ENCODE measurements at places on chromosomes 2 and 18.

DNA sequence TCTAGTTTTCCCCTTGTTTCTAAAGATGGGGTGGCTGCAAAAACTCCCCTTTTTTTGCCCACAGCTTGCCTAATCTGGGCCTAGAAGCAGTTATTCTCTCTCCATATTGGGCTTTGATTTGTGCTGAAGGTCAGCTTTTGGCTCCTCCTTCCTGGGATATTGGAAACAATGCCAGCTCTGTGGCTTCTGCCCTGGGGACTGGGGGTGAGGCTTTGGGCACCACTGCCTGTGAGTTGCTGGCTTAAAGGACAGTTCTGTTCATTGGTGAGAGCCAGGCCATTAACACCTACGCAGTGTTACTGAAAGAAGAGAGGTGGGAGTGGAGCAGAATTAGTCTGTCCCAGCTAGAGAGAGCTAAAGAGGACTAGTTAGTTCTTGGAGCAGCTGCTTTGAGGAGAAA, 4.3 kb downstream of the UBXN2A start:
- no peak for DNase-seq

- DNase-seq: no peak
These were observed 248.4 kb downstream of the ZNF521 start for GRCh38 chr18:25103468-25104155.

DNA sequence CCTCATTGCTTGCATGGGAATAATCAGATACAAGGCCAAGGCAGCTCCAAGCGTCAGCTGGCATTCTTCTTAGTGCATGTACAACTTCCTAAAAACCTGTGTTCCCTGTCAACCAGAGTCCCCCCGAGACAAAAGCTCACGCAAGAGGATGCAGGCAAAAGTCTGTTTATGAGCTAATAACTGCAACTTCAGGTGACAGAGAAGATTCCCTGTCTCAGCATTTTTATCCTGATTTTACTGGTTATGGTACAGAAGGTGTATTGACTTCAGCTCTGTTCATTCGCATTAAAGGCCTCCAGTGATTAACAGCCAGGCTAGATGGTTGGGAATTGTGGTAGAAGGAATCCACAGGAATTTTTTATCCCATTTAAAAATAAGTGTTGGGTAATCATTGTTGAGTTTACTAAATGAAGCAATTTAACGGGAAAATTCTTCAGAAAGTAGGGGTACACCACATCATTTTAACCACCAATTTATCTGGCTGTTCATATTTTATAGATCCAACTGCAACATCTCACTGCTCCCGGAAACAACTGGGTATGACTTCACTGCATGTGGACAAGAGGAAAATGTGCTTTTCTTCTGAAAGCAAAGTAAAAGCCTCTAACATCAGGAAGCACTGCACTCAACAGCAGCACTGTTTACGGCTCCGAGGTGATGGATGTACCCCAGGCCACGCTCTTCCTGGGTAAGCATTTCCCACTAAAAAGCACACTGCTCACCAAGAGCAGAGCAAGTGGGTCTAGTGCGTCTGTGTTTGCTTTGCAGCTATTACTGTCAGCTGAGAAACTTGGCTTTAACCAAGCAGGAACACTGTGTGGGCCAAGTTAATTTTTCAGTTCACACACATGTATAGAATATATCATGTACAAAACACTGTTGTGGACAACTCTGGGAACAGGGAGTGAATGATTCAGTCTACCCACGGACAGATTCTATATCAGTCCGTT, 31.9 kb downstream of the CCBE1 start:
- no peak for DNase-seq

DNA sequence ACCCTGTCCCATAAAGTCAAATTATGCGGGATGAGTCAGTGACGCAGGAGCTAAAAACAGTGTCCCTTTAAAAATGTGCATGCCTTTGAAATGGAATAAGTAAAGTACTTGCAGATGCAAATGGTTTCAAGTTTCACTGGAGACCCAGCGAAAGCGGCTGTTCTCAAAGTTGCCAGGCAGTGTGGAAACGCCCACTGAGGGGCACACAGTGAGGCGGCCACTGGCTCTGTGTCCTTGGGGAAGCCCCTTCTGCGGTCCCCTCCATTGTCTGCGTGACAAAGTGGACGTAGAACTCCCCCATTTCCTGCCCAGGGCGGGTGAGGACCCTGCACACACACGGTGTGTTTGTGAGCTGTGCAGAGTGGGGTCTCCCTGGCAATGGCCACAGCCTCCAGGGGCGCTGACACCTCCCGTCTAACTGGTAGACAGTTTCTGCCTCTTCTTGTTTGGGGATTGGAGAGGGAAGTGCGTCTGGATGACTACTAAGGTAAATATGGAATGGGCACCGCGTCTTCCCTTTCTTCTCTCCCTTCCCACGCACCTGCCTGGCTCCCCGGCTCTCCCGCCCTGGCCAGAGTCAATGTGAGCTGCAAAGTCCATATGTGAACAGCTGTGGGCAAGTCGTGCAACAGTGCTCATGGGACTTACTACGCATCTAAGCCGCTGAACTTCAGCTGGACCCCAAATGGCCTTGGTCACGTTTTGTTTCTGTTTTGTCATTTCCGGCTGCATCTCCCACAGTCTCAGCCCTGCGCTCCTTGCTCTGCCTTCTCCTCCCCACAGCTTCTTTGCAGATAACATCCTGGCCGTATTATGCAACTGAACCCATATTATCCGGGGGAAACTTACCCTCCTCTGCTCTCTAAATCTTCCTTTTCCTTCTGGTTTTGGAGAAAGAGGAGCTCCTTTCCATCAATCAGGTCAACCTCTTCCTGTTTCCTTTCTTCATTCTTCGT, 33.7 kb upstream of the ZNF516 start:
- DNase-seq: no peak

DNA sequence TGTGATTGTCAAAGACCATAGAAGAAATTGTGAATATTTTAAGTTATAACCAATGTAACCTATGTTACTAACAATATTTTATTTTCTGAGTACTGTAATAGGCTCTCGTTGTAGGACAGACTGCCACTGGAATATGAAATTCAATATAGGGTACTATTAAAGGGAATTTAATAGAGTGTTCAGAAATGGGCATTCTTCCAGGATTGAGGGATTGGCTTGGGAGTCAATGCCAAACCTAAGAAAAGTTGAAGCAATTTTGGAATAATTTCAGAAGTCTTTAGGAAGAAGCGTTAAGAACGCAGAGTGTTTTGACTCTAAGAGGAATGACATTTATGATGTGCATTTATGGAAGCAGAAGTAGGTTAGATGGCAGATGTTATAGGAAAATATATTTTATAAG, 79.0 kb downstream of the ACVR2A start:
- DNase-seq: no peak

DNA sequence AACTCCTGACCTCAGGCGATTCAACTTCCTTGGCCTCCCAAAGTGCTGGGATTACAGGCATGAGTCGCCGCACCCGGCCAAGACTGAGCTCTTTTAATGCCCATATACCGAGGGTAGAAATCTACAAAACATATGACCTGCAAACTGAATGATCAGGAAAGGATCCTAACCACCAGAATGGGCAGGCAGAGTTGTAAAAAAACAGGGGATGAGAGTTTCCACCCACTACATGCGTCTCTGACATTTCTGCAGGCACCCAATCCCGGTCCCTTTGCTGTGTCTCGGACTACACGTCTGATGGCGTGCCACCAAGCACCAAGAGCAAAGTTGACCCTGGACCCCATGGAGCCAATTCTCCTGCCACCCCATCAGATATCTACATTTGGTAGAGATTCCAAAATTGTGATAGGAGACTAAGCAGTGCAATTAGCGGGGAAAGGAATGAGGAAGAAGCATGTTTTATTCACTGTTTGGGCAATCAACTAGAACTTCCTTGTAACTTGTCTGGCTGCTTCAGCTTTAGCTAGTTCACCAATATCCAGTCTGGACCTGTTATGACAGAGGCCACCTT, 74.1 kb downstream of the ATP8B1 start:
- no peak for DNase-seq

- DNase-seq: no peak
These were observed 158.2 kb upstream of the CCDC150 start for GRCh38 chr2:196481324-196481697.

DNA sequence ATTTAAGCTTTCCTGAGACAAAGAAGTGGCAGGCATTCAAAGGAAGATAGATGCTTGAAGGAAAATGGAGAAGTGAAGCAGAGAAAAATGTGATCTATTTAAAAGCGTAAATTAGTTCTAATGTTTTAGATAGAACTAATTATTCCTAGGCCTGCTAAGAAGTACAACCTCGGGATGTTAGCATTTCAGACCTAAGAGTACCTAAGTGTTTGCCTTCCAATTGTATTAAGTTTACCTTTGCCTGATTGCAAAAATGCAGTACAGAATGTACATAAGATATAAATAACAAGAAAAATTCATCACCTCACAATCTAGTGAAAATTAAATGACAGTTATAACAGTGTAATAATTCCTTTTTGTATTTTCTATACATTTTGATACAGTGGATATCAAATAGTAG, 71.1 kb upstream of the HNMT start:
- no peak for DNase-seq

- DNase-seq: no peak
These were observed 300.8 kb downstream of the BCL11A start for GRCh38 chr2:60252581-60253150.

- DNase-seq: no peak
These were observed 62.1 kb upstream of the NPAS2 start for GRCh38 chr2:100757621-100758394.

- DNase-seq: no peak
These were observed 253.3 kb upstream of the OSR1 start for GRCh38 chr2:19611491-19612332.

DNA sequence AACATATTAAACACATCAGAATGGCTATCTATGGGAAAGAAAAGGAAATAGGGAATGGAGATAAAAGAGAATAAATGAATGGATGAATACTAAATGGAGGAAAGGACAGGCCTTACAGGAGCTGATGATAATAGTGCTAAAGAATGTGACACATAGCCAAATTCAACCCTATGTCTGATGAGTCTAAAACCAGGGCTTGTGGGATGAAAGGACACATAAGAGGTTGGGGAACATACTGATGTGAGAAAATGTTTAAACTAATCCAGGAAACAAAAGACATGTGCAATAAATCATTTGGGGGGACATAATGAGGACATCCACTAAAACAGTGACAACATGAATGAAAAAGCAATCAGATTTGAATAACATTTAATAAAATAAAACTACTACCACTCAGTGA, 120.0 kb downstream of the DYM start:
- no peak for DNase-seq

- no peak for DNase-seq
These were observed 34.3 kb upstream of the SNORC start for GRCh38 chr2:232835687-232836208.

DNA sequence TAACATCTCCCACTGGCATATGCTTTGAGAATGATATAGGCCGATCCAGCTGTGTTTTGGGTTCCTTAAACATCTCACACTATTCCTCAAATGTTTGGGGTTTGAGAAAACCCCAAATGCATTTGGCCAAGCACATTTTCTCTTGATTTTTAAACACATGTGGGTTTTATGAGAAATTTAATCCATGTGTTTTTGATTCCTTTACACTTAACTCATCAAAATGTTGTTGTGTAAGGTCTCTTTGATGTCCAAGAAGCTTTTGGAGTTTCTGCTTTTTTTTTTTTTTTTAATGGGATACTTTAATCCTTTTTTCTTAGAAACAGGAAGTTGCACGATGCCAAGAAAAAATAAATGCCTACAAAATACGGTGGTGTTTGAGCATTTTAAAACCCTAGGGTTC, 339.8 kb upstream of the TCF4 start:
- no peak for DNase-seq
